ENCODE measurements at places on chromosomes 1 and 21.

DNA sequence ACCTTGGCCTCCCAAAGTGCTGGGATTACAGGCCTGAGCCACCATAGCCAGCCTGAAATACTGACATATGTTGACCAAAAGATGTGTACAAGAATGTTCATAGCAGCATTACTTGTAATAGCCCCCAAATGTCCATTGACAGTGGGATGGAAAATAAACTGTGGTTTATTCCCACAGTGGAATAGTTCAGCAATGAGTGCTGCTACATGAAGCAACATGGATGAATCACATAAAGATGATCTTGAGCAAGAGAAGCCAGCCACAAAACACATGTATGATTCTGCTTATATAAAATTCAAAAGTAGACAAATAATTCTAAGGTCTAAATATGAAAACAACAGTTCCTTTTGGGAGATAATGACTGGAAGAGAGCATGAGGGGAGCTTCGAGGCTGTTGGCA is 9.1 kb upstream of the CREG1 start:
- no peaks in the 10 kb centered on the region for H3K36me3 ChIP-seq
- H3K4me1 ChIP-seq = no peaks in the 10 kb centered on the region
- no peak overlapping the region for H3K4me3 ChIP-seq

GRCh38 chr21:25369524-25370300 is 237.6 kb downstream of the MRPL39 start:
- no peak overlapping the region for H3K4me3 ChIP-seq
- H3K27me3 ChIP-seq = no peaks in the 10 kb centered on the region
- H3K27ac ChIP-seq = no peak overlapping the region
- no peak for DNase-seq
- no peaks in the 10 kb centered on the region for H3K36me3 ChIP-seq
- peaks cover 12% of the 10 kb centered on the region for H3K4me1 ChIP-seq

DNA sequence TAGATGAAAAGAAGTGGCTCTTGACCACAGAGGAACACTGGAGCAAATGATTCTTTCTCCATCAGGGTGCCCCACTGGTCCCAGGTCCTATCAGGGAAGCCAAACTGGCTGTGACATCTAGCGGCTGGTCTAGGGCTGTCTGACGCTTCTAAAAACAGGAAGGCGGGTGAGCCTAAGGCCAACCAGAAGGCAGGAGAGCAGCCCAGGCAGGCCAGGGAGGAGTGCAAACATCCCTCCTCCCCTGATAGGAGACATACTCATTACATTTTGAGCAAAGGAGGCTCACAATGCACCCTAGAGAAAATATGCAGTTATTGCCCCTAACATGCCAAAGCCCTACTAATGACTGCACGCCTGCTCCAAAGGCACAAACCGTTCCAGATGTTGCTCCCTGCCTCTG is 10.4 kb upstream of the FOXE3 start:
- no peak overlapping the region for H3K4me3 ChIP-seq
- peaks cover 55% of the 10 kb centered on the region for H3K27me3 ChIP-seq
- no peak overlapping the region for H3K27ac ChIP-seq

DNA sequence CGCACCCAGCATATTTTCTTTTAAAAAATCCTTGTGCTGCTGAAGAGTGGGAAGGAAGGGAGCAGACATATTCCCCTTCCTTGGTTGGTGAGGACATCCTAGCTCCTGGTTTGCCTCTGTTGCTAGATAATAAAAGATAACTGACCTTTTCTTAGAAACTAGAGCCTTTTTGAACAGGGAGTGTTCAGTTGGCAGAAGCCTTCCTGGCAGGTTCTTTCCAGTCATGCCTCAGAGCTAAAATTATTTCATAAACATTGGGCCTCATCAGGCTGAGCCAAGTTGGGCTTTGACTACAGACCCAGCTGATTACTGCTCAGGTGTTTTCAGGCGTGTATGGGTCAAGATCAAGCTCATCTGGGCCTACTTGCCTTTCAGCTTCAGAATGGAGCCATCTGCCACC is 22.7 kb upstream of the SH3BGRL3 start:
- no peak for DNase-seq
- peaks cover 4% of the 10 kb centered on the region for H3K36me3 ChIP-seq
- no peaks in the 10 kb centered on the region for H3K27me3 ChIP-seq
- no peaks in the 10 kb centered on the region for H3K4me1 ChIP-seq

GRCh38 chr1:50969611-50970508 is at the start of gene CDKN2C:
CDKN2C (plus strand) TSS chr1:50970245; CDS start chr1:50970369, 124 bp downstream.
- H3K4me3 ChIP-seq = peak within 1 kb of the TSS; percentile 59
- H3K4me1 ChIP-seq = no peaks in the 10 kb centered on the region
- peak; percentile 77 for DNase-seq
- no peak within 1 kb of the TSS for H3K27ac ChIP-seq

DNA sequence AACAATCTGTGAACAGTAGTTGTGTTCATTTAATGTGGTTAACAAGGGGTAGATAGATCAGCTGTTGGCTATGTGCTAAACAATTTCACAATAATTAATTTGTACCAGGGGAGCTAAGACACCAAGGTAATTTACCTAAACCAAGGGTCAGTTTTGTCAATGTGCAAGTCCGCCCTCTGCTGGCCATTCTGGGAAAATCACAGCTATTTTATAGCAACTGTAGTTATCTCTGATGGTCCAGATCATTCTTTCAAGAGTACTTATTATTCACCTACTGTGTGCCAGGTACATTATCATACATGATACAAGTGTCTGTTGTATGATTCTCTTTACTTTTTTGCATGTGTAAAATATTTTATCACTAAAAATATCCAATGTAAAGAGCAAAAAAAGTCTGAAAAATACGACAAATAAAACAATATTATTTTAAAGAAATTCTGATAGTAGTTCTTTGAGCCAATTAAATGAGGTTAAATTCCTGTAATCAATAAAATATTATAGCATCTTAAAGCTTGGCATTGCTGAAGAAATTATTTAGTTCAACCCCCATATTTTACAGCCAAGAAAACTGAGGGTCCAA is 312.3 kb upstream of the FAM78B start:
- no peak overlapping the region for H3K4me3 ChIP-seq
- H3K36me3 ChIP-seq = no peaks in the 10 kb centered on the region
- peak; percentile 56 for DNase-seq
- H3K27ac ChIP-seq = no peak overlapping the region
- no peaks in the 10 kb centered on the region for H3K4me1 ChIP-seq

DNA sequence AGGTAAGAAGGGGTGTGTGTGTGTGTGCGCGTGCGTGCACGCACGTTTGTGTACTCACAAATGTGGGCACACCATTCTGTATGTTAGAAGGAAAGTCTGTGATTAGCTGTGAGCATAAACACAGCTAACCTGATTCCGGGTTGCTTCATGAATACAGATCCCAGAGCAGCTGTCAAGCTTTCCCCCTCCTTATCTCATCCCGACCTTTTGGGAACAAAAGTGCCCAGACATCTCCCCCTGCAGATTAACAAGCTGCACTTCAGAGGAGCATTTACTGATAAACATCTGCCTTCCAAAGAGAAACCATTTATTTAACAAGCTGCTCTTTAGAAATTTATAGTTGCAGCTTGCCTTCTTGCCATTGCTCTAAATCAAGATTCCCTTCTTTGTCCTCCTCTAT is 97.0 kb downstream of the MT1HL1 start:
- H3K27ac ChIP-seq = no peak overlapping the region
- H3K27me3 ChIP-seq = no peaks in the 10 kb centered on the region
- H3K4me1 ChIP-seq = no peaks in the 10 kb centered on the region

GRCh38 chr1:51578383-51579109 is 38.3 kb upstream of the OSBPL9 start:
- no peak overlapping the region for H3K27ac ChIP-seq
- no peaks in the 10 kb centered on the region for H3K36me3 ChIP-seq
- H3K27me3 ChIP-seq = no peaks in the 10 kb centered on the region
- no peak for DNase-seq

DNA sequence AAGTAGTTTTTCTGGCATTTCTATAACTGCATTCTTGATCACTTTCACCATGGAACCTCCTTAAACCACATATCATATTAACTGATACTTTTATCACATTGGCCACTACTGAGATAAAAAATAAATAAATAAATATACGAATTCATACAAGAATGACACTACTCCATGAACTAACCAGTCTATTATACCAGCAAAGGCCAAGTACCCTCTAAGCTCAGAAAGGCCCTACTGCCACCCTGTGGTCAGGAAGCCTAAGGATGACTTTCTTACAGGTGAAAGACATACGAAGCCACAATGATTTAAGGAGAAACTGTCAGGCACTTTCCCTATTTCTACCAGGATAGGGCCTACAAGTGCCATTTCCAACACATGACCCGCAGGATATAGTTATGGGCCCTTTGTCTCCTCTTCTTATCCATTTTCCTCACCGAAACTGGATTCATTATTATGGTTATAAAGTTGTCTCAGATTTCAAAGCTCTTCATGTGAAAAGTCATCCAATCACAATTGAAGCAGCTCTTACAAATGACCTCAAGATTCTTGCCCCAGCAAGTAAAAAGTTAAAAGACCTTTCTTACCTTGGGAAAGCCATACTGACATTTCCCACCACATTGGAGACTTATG is 23.9 kb downstream of the DNAJC8 start:
- peak; percentile 66 for DNase-seq
- H3K27me3 ChIP-seq = no peaks in the 10 kb centered on the region
- no peak overlapping the region for H3K4me3 ChIP-seq
- H3K4me1 ChIP-seq = no peaks in the 10 kb centered on the region
- H3K27ac ChIP-seq = no peak overlapping the region

GRCh38 chr1:165841582-165842017 is 14.2 kb downstream of the UCK2 start:
- H3K36me3 ChIP-seq = peaks cover under 1% of the 10 kb centered on the region
- no peaks in the 10 kb centered on the region for H3K27me3 ChIP-seq
- DNase-seq = no peak
- no peak overlapping the region for H3K4me3 ChIP-seq

DNA sequence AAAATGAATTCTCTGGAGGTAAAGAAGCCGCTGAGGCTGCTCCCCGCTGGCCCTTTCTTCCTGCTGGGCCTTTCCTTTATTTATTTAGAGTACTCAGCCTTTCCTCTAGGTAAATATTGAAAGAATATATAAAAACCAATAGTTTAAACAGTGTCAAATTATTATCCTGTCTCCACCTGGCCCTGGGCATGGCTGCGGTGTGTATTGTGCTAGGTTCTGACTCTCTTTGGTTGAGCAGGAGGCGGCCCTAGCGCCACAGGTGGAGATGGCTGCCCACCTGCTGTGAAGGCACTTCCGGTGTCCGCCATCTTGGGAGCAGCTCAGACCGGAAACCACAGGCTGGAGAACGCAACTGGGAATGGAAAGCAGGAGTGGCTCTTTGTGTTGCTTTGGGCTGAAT is 29.0 kb upstream of the CLDN14 start:
- H3K4me1 ChIP-seq = no peaks in the 10 kb centered on the region
- H3K4me3 ChIP-seq = no peak overlapping the region
- no peak for DNase-seq
- no peaks in the 10 kb centered on the region for H3K36me3 ChIP-seq

DNA sequence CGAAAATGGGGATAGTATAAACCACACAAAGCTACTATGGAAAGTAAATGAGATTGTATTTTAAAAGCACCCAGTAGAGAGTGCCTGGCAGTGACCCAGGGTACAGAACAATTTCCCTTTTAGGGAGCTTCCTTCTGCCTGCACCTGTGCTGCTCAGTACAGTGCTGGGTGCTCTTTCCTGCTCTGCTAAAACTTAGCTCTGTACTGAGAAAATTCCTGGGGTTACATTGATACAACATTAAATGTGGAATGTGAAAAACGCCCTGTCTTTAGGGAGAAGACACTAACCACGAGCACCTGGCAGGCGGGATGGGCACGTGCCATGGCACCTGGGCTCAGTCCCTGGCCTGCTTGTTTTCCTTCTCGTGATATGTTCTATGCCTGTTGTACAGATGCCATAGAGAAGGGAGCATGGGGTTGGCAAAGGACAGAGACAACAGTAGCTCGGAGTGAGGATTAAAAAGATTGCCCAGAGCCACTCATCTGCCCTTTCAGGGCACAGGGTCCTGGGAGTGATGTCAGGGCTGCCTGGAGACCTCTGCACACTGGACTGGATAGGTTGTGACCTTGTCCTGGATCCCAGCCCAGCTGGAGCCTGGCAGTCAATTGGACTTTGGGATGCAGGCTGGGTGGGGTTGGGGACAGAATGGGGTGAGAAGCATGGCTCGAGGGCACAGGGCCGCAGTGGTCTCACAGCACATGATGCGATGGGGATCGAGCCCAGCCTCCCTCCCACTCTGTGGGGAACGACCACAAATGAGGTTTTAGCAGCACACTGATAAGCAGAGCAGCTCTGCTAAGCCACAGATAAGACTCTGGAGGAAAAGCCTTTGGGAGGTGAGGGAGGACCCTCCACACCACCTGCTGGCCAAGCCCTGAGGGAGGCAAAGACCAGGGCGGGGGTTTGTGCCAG is 4.2 kb downstream of the SPATA46 start:
- no peaks in the 10 kb centered on the region for H3K27me3 ChIP-seq
- H3K4me3 ChIP-seq = no peak overlapping the region
- DNase-seq = no peak

DNA sequence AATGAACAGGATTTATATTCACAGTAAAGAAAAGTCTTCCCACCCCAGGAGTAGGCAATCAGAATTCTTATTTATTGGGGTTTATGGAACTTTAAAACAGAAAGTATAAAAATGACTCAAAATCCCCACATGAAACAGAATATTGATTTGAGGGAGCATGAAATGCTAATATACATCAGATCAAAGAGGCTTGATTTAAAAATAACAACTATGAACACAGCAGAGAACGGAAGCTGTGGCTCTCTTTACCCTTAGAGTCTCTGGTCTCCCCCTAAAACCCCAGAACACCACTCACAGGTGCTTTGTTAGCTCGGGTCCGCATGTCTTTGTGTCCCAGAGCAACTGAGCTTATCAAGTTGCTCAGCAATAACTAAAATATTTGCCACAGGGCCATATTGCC is 31.2 kb upstream of the FASLG start:
- no peaks in the 10 kb centered on the region for H3K36me3 ChIP-seq
- H3K4me3 ChIP-seq = no peak overlapping the region
- H3K4me1 ChIP-seq = no peaks in the 10 kb centered on the region
- no peaks in the 10 kb centered on the region for H3K27me3 ChIP-seq
- no peak overlapping the region for H3K27ac ChIP-seq

GRCh38 chr21:35139382-35139715 is 90.2 kb upstream of the RUNX1 start:
- no peak for DNase-seq

GRCh38 chr1:177959811-177960515 is 9.9 kb downstream of the SEC16B start:
- no peak overlapping the region for H3K27ac ChIP-seq
- no peak for DNase-seq
- no peaks in the 10 kb centered on the region for H3K4me1 ChIP-seq
- no peaks in the 10 kb centered on the region for H3K36me3 ChIP-seq
- no peaks in the 10 kb centered on the region for H3K27me3 ChIP-seq

DNA sequence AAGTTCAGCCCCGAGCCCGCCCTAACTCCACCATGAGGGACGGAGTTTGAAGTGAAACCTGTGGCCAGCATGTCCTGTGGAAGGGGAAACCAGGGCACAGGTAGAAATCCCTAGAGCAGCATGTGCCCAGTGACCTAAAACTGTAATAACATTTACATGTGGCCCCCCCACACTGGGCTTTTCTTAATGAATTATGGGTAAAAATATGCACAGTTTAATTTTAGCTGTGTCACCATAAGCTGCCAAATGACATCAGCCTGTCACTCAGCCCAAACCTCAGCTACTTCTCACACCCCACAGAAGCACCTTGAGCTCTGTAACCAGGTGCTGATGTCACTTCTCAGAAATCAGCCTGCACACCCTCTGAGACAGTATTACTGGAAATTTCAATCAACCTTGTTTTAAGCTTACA is 50.0 kb upstream of the SLC19A1 start:
- peaks cover 37% of the 10 kb centered on the region for H3K27me3 ChIP-seq
- H3K36me3 ChIP-seq = no peaks in the 10 kb centered on the region
- no peak overlapping the region for H3K4me3 ChIP-seq
- H3K27ac ChIP-seq = no peak overlapping the region
- H3K4me1 ChIP-seq = peaks cover 4% of the 10 kb centered on the region
